HT1080 (cell line): ENCODE measurements at places on chromosomes 6 and 20.

DNA sequence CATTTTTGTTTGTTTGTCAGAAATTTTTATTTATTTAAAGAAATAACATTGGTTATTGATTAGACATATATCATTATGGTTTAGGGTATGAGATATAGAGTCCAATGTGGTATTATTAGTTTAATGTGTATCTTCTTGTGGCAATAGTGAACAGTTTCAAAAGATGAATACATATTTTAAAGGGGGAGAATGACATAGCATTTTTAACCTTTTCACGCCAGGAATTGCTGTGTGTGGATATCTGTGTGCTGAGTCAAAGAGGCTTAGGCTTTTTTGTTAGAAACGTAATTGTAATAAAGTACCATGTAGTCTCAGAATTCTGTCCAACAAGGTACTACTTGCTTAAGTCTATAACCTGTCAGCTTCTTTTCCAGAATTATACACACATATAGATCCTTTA, 451.6 kb downstream of the ADGRB3 start:
- DNase-seq: no peak

DNA sequence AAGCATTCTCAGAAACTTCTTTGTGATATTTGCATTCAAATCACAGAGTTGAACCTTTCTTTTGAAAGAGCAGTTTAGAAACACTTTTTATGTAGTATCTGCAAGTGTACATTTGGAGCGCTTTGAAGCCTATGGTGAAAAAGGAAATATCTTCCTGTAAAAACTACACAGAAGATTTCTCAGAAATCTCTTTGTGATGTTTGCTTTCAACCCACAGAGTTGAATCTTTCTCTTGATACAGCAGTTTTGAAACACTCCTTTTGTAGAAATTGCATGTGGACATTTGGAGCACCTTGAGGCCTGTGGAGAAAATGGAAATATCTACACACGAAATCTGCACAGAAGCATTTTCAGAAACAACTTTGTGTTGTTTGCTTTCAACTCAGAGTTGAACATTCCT, 612.3 kb upstream of the ZNF337 start:
- no peak for DNase-seq

- no peak for DNase-seq
These were observed 1.5 kb downstream of the RBM38 start for GRCh38 chr20:57392512-57393271.

- DNase-seq: peak; percentile 67
These were observed 130.5 kb downstream of the ZFP64 start for GRCh38 chr20:52060794-52061714.

DNA sequence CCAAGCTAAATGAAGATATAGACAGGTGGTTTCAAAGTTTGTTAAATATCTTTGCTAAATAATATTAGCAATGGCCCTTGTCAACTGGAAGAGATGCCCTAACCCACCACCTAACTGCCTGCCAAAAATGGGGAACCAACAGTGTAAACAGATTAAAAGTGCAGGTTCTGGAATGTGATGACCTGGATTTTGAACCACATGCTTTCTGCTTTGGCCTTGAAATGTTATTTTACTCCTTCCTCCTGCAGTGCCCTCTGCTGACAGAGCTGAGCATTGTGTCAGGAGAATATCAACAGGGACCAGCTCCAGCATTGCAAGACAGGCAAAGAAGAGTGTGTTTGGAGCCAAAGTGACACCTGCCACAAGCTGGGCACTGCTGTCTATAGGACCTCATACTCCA, 226.6 kb downstream of the MYLK4 start:
- DNase-seq: peak; percentile 32

GRCh38 chr6:41222045-41222444, 6.1 kb upstream of the TREML4 start:
- no peak for DNase-seq

GRCh38 chr6:34200340-34200971, 36.2 kb upstream of the HMGA1 start:
- DNase-seq: no peak

- no peak for DNase-seq
These were observed 60.3 kb downstream of the RSPO3 start for GRCh38 chr6:127178746-127179145.

- no peak for DNase-seq
These were observed 2.4 kb downstream of the SPDEF start for GRCh38 chr6:34553750-34554149.

DNA sequence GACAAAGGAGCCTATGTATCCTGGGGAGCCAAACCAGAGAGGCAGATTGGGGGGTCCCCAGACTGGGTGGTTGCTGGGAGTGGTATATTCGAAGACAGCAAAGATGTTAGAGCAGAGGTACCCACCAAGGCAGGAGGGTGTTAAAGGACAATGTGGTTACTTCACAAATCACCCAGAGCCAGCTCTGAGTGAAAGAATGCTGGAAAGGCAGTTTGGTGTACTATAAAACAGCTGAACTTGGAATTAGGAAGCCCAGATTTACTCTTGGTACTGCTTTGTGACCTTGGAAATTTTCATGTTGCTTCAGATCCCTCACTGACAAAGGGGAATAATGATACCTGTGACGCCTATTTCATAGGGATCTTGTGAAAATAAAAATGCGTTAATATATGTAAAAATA, 121.6 kb downstream of the CD164 start:
- DNase-seq: no peak

GRCh38 chr6:28218312-28219248, 6.5 kb upstream of the ZSCAN9 start:
- peak; percentile 64 for DNase-seq

DNA sequence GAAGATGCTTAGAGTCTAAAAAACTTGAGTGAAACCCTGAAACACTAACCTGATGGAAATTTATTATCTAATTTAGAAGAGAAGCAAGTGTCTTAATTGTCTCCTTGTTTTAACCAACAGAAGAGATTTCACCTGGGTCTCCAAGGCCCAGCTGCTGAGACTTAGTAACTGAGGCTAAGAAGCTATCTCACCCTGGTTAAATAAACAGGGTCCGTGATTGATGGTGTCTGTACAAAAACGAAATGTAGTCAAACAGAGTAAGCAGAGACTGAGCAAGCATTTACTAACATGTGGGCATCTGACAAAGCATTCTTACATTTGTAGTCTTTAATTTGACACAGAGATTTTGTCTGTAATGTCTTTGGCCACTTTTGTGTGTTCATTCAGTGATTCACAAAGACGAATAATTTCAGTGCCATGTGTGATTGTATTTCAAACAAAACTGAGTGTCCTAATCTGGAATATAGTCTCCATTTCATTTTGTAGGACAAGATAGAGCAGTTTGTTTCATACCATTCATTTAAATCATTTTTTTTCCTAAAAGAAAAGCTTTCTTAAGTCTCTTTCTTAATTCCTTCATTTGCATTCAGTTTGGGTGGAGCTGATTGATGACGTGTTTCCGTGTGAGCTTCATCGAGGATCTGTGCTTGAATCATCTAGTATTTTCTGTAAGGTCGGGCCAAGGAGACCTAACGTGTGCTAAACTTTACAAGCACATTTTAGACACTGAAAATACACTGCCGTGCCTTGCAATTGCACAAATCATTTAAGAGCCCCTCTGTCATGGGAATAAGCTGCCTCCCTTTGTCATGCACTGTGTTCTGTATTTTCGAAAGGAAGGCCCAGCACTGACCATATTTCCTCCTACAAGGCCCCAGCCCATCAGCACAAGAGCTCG, 170.6 kb upstream of the QKI start:
- no peak for DNase-seq

GRCh38 chr20:62891111-62891510, 29.5 kb upstream of the TCFL5 start:
- peak; percentile 68 for DNase-seq

DNA sequence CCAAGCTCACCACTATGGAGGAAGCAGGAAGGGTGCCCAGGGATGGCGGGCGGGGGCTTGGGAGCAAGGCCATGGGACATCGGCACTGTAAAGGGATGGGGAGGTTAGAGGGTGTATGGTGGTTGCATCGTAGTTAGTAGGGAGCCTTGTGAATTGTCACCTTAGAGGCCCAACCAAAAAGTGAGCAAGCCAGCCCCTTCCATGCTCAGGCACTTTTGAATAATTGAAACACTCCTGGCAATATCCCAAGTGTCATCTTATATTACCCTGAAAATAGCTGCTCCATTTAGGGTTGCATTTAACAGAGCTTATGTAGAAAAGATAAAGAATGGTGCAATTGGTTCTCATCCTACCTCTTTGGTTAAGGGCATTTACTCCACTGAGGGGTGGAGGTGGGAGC, 169.2 kb downstream of the SAMD5 start:
- DNase-seq: no peak

GRCh38 chr20:14915356-14915755, 577.9 kb upstream of the FLRT3 start:
- no peak for DNase-seq

- no peak for DNase-seq
These were observed 183.6 kb upstream of the FLRT3 start for GRCh38 chr20:14521016-14521415.

DNA sequence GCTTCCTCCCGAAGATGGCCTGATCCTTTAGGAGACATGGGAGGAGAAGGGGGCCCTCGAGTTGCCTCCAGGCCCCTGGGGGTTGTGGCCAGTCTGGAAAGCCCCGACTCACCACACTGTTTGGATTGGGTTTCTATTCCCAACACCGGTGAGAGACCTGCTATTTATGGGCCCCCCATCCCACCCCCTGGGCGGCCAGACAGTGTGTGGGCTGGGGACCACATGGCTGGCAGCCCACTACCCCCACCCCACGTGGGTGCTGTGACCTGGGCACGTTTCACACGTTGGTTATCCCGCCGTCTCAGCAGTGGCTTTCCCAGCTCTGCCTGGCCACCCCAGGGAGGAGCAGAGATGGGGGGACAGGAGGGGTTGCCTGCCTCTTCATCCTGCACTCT, 116.1 kb downstream of the VEGFA start:
- DNase-seq: no peak

- DNase-seq: peak; percentile 83
These were observed 881 bp downstream of the BICRAL start for GRCh38 chr6:42782689-42783176.

- DNase-seq: peak; percentile 79
These were observed 24.7 kb downstream of the MYT1 start for GRCh38 chr20:64188682-64189529.

DNA sequence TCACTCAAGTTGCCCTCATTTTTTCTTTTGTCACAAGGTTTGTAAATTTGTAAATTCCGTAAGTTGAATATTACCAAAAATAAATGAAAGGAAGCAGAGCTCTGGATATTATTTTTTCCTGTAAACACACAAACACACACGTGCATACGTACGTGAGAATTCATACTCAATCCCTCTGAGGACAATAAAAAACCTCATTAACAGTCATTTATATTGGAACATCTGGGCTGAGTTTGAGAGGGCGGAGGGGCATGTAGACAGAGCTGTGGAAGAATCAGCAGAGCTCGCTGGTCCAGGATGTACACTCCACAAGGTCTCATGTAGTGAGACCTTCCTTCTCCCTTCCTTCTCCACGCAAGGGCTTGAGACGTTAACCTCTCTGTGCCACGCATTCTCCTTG, 24.2 kb upstream of the DOK5 start:
- no peak for DNase-seq

GRCh38 chr6:90233994-90234393, 62.6 kb downstream of the BACH2 start:
- no peak for DNase-seq

- DNase-seq: no peak
These were observed 542.1 kb upstream of the AGPAT4 start for GRCh38 chr6:161815965-161816364.

- no peak for DNase-seq
These were observed 13.8 kb downstream of the PCIF1 start for GRCh38 chr20:45948261-45948733.
